ENCODE measurements at places on chromosomes 3 and 15. TPM values are rescaled to one million over a fixed set of nuclear protein-coding genes. Genes with fewer than 3 reads are reported as not detected.
A peak's percentile ranks its signal among the peaks of the same experiment; 100 is the strongest.

DNA sequence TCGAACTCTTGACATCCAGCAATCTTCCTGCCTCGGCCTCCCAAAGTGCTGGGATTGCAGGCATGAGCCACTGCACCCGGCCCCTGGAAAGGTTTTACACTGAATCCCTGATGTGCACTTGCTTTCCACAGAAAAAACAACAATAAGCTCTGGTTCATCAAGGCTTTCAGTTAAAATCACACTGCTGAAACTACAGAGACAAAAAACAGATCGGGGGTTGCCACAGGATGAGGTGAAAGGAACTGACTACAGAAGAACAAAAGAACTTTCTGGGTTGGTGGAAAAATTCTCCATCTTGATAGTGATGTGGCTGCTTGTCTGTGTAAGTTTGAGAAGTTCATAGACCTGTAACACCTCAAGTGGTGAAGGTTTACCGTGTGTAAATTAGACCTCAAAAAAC lies 2.9 kb downstream of the RAB43 start:
- no peak overlapping the region for H3K27ac ChIP-seq
- H3K4me3 ChIP-seq, result no peak overlapping the region
- H3K36me3 ChIP-seq, result peaks cover 11% of the 10 kb centered on the region
- no peak for DNase-seq
- no peaks in the 10 kb centered on the region for H3K27me3 ChIP-seq

DNA sequence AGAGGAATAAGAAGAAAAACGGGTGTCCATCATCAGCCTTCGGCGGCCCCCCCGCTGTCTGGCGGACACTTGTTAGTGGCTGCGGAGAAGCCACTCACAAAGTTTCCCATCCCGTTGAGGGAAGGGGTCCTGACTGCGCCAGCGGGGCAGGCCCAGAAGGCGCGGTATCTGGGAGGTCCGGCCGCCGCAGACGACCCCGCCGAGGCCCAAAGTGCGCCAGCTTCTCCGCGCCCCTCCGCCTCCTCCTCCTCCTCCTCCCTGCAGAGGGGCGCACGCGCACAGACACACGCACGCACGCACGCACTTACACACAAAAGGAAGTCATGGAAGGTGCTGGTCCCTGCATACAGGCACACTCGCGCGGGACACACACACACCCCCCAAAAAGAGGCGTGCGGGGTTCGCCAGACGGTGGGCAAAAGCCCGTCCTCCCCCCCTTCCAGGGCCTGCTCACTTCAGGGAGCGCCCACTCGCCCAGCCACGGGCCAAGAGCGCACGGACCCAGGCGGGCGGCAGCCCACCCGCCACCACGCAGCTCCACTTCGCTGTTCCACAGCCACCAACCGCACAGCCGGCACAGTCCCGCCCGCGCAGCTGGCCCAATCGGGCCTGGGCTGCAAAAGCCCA lies 18.0 kb downstream of the ZNF148 start:
- peak; percentile 36 for DNase-seq
- H3K27me3 ChIP-seq, result no peaks in the 10 kb centered on the region
- peaks cover 6% of the 10 kb centered on the region for H3K4me1 ChIP-seq
- H3K4me3 ChIP-seq, result peak overlapping the region; percentile 66
- H3K36me3 ChIP-seq, result no peaks in the 10 kb centered on the region
- H3K27ac ChIP-seq, result no peak overlapping the region

Gene CNTN6
- not detected for total RNA-seq

Gene VGLL3
- total RNA-seq, result 53.8 TPM

All from astrocyte (in vitro differentiated cells and primary cell).